ENCODE measurements at places on chromosomes 5 and 9.

- DNase-seq: no peak
Observed at GRCh38 chr5:28779161-28779754, 1740.9 kb upstream of the CDH9 start.

GRCh38 chr5:146624179-146624578, 108.2 kb upstream of the GPR151 start:
- no peak for DNase-seq

DNA sequence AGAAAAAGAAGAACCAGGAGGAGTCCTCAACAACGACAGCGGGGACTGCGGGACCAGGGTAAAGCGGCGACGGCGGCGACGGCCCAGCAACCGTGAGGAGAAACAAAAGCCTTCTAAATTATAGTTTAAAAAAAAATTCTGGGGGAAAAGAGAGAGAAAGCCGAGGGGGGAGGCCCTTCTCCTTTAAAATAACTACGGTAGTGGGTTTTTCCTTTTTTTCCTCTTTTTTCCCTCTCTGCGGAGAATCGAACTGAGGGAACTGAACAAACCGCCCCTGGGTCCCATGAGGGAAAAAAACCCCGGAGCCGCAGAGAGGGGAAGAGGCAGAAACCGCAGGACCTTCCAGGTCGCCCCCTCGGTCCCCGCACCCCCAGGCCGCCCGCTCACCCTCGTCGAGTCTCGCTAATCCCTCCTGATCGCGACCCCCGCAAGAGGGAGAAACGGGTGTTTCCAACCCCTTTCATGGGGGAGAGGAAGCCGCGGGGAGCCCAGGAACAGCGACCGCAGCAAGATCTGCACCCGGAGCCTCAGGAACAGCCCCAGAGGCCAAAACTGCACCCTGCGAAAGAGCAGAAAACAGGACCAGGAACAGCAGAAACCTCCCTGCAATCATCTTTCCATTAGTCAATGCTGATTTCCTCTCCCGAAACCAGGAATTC, 453 bp downstream of the CPEB4 start:
- no peak for DNase-seq

DNA sequence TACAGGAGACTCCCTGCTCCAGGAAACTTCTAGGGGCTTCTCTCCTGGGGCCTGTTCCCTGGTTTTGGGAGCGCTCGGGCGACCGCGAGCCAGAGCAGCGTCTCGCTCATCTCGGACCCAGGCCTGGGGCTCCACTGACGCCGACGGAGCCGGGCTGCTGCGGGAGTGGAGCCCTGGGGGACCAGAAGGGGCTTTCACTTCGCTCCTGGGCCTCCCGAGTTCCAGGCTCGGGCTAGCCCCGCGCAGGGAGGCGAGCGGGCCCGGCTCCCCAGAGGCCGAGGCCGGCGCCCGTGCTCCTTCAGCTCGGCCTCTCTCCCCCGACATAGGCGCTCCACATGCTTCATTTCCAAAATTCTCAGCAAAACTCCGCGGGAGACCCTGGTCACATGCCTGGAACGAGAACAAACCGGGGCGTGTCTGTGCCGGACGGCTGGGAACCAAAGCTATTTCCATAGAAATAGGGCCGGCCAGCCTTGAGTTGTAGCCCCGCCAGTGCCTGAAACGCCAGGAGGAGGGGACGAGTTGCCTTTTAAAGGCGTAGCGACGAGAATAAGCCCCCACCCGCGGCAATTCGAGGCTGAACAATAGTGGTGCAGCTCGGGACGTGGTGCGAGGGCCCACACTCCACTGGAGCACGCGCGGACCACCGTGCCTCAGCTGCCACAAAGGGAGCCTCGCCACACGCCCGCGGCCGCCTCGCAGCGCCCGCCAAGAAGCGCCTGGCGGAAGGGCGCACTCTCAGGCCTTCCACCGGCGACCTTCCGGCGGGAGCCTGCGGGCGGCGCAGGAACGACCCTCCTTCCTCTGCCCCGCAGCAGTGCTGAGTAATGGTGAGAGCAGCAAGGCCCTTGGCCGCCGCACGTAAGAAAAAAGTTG, 1.1 kb upstream of the G3BP1 start:
- DNase-seq: no peak

GRCh38 chr5:151740336-151740942, 18.0 kb downstream of the ATOX1 start:
- DNase-seq: peak; percentile 42

DNA sequence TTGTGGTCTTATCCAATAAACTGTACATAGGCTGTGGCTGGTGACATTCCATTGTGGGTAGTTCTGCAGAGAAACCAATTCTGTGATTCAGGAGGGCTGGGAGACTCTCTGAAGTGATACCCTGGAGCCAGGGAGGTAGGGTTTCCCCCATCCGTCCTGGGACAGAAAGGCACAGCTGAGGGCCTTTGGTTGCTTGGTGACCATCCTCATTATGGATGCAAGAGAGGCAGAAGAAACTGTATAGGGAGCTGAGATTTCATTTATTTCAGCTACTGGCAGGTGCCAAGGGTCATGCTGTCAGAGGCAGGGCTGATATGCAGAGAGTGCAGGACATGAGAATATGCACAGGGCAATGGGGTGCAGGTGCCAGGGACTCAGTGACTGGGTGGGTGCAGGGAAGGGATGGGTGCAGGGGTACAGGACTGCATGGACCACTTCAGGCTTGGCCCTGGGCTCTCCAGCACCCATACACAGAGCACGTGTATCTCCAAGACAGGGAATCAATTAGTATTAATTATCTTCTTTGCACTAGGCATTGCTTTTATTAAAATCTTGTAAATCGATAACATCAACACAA, 236.5 kb downstream of the ICE1 start:
- DNase-seq: no peak

- DNase-seq: no peak
Observed at GRCh38 chr9:126672634-126673284, 59.0 kb downstream of the LMX1B start.

DNA sequence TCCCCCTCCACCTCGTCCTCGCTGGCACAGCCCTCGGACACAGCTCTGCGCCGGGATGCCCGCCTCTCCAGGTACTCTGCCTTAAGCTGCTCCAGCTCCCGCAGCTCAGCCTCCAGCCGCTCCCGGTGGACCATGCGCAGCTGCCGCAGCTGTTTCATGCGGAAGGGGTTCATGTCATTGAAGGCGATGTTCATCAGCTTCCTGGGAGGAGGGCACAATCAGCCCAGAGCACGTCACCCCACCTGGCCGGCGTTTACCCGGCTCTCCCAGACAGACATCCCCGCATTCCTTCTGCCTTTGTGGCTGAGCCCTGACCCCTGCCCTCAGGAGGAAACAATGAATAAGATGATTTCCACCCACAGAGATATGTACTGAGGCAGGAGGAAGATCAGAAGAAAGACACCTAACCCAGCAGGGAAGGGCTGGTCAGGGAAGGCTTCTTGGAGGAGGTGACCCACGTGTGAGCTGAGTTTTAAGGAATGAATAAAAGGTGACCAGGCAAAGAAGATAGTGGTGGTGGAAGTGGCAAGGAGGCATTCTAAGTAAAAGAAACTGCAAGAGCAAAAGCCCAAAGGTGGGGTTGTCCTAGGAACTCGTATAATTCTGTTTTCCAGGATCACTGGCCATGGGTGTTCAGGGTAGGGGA, 7.1 kb upstream of the CORO2A start:
- no peak for DNase-seq

DNA sequence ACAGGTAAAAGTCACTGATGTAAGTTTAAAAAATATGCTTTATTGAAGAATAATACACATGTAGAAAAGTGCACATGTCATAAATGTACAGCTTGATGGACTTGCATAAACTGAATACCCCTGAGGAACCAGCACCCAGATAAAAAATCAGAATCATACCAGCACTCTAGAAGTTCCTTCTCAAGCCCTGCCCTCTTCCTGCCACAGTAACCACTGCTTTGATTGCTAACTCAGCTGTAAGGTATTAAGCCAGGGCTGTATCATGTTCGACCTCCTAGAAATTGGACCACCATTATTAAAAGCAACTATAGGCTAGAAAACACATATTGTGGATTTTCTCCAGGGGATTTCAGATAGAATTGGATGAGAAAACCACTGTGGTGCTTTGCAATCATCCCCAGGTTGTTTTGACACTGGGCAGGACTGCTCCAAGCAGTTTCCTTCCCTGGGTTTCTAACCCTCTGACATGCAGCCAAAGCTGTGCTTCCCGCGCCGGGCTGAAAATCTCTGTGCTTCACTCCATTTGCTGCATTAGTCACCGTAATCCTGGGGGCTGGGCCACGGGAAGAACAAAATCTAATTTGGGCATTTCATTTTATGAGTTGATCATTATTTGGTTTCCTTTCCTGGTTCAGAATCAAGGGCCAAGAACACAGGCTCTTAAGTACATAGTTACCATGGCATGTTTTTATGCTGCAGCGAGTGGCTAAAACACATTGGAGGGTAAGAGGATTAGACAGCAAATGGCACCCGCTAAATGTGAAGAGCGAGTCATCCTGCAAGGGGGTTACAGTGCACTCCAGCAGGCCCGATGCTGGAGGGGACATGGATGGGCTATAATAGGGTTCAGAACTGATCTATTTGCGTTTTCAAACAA, 139.4 kb upstream of the IL12B start:
- DNase-seq: no peak

DNA sequence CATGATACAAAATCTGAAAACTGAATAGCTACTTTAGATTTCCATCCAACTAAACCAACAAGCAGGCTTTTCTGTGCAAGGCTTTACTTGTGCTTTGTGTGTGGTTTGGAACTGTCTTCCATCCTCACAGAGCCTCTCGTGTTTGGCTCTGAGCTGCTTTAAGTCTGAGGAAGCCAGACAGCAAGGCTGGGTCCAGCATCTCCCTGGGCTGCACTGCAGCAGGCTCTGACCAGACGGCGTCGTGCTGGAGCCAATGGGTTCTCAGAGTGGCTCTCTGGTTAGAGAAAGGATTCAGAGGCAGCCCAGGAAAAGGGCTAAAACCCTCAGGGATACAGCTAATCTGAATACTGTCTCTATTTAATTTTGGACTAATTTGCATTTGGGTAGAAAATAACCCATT, 207.9 kb upstream of the EFNA5 start:
- no peak for DNase-seq

DNA sequence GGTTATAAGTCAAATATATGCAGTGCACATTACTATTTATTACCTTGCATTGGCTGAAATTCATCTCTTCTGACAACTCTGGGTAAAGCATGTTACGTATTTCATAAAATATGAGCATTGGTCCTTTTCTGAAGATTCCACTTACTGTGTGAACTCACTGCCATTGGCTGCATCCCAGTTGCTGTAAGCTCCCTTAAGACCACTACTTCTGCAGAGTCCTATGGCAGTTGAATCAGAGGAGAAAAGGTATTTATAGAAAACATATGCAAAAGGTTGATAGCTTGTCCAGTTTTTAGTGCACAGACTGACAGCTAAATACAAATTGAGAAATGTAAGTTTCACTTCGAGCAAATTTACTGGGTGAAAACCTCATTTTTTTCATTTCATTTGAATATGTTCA, 394.6 kb upstream of the ARRDC3 start:
- no peak for DNase-seq

GRCh38 chr9:98129451-98129881, 10.4 kb upstream of the TRIM14 start:
- no peak for DNase-seq

DNA sequence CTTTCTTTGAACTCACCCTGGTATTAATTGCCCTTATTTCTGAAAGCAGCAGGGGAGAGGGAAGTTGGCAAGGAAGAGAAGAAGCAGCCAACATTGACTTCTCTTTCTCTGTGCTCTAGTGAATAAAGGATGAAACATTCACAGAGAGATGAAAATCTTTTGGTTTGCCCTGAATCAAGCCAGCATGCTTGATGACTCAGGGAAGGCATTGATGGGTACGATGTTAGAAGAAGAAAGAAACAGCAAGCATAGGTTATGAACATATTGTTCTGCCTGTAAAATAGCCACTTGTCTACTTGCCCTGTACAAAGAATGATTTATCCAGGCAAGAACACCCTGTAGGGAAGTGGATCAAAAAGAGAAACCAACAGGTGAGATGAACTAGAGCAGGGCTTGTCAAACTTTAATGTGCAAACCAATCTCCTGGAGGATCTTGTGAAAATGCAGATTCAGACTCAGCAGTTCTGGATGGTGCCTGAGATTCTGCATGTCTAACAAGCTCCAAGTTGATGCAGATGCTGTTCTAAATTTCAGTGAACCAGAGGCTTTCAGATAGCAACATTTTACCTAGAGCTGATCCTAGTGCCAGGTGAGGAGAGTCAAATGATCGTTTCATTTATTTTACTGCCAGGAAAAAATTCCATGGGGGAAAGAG, 586.6 kb upstream of the TLE4 start:
- no peak for DNase-seq
